Fibroblast of lung (primary cell): ENCODE measurements at places on chromosomes 13 and 19. TPM values are rescaled to one million over a fixed set of nuclear protein-coding genes. Genes with fewer than 3 reads are reported as not detected.

- no peak for DNase-seq
Observed at GRCh38 chr13:66859078-66859477, 371.1 kb downstream of the PCDH9 start.

DNA sequence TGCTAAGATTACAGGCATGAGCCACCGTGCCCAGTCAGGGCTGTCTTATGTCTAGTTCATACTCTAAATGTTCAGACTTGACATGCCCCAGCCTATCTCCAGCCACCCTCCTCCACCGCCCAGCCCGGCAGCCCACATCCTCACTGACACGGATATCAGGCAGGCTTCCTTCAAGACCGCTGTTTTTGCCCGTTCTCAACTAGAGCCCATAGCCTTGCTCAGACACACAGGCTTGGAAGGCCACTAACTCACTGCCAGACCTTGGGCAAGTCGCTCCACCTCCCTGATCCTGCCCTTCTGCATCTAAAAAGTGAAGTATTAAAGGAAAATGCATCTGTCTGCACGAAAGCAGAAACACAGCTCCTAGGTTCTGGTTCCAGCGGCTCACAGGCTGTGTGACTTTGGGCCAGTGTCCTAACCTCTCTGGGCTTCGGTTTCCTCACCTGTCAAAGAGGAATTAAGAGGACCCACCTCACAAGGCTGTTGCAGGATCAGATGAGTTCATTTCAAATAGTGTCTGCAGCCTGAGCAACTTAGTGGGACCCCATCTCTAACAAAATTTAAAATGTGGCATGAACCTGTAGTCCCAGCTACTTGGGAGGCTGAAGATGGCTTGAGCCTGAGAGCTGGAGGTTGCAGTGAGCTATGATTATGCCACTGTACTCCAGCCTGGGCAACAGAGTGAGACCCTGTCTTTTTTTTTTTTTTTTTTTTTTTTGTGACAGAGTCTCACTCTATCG is 14.5 kb upstream of the CERS4 start:
- no peak for DNase-seq

DNA sequence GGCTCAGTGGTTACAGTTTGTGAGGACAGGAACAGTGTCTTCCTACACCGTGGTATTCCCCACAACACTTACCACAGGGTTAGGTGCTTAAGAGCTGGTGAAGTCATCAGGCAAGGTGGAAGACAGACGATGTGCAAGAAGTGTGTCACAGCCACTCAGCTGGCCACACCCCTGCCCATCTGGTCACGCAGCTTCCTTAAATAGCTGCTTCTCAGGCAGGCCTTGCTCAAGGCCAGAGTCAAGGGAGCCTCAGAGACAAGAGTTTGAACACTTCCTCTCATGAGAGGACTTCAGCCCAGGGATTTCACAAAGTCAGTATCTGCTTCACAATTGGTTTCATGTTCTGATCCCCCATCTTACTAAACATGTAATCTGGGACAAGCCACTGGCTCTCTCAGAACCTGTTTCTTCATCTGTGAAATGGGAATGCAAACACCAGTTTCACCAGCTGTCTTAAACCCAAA is 80.3 kb upstream of the FRY start:
- peak; percentile 34 for DNase-seq

DNA sequence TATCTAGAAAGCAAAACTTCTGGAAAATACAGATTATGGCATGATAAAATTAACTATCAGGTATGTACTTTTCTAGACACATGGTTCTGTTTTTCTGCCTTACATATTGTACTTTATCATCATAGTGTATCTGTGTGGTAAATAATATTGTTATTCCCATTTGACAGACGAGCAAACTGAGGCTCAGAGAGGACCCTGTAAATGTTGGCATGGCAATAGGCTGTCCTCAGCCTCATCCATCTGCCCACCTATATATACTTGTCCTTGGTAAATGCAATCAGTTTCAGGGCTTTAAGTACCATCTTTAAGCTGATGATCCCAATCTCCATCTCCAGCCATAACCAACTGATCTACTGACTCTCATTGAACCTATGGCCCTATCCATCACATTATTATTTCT is 178.0 kb downstream of the DCT start:
- DNase-seq, result no peak

DNA sequence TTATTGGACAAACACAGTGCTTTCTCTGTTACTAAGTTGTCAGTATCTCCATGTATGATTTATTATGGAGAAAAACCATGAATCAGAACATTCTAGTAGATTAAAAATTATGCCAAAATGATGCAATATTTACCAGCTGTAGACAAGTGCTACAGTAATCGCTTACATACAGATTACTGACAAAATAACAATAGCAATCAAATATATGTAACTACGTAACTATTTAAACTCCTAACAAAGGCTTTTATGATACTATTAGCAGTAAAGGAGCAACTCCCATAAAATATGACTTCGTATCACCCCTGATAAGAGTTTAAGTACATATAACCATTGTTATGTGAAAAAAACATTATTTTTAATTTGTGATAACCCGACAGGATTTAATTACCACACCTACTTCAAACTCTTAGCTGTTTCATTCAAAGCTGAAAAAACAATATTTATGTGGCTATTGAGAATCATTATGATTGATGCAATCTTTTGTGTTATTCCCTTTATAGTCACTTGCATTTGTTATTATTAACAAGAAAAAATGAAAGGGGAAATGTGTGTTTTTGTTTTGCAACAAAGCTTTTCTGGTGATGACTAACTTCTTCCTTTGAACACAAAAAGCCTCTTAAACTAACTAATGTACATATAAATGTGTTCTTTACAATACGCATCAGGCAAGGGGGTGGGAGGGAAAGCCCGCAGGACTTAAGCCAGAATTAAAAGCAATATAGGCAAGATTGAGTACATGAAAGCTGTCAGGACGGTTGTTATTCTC is 147.4 kb downstream of the ABCC4 start:
- DNase-seq, result peak; percentile 41

- DNase-seq, result peak; percentile 11
Observed at GRCh38 chr19:19276386-19276785, 3.3 kb upstream of the TM6SF2 start.

- DNase-seq, result peak; percentile 36
Observed at GRCh38 chr13:45615501-45616101, at the start of gene ERICH6B. Gene ERICH6B (minus strand): TSS chr13:45615739. CDS start chr13:45597005, 18,734 bp downstream.

GRCh38 chr13:51065372-51066090 is 45.5 kb downstream of the C13orf42 start:
- DNase-seq, result no peak

DNA sequence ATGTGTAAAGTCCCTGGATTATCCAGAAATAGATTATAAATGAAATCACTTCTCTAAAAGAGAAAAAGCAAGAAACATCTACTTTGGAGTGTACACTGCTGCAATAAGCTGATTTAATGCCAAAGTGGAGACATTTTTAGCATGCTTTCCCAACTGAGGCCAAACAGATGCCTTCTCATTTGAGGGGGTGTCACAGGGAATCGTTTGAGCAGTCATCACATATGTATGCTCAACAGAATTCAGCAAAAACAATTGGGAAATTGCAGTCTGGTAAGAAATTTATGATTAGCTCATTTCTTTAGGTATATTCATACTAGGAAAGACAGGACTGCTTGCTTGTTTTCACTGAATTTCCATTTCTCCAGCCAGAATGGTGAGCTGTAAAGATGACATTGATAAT is 27.3 kb upstream of the TPP2 start:
- DNase-seq, result peak; percentile 65

GRCh38 chr13:100547791-100548201 is 40.8 kb downstream of the GGACT start:
- DNase-seq, result peak; percentile 20

GRCh38 chr19:41324921-41325639 is 15.1 kb downstream of the CCDC97 start:
- peak; percentile 78 for DNase-seq

GRCh38 chr19:40889366-40889765 is 7.3 kb upstream of the CYP2A7 start:
- no peak for DNase-seq

GRCh38 chr13:77853703-77854102 is 64.9 kb downstream of the EDNRB start:
- DNase-seq, result no peak

GRCh38 chr13:40342901-40343300 is 323.5 kb downstream of the FOXO1 start:
- DNase-seq, result no peak

- no peak for DNase-seq
Observed at GRCh38 chr19:49799798-49800376, 13.2 kb downstream of the FUZ start.

- no peak for DNase-seq
Observed at GRCh38 chr13:59931621-59932020, 232.1 kb downstream of the DIAPH3 start.

- DNase-seq, result no peak
Observed at GRCh38 chr13:66723576-66723975, 506.6 kb downstream of the PCDH9 start.

DNA sequence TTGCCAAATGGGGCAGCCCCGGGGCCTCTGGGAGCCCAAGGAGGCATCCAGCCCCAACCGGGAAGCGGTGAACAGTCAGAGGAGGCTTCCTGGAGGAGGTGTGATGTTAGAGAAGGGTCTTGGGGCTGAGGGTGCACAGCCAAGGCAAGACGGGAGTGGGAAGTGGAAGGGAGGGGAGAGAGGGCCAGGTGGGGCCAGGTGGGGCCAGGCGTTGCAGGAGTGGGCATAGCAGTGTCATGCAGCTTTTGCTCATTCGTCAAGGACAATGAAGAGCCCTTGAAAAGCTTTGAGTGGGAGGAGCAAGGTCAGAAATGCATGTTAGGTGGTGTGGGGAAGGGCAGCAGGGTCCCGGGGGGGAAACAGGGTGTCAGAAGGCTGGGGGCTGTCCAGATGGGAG is 1.8 kb downstream of the FBN3 start:
- DNase-seq, result no peak

DNA sequence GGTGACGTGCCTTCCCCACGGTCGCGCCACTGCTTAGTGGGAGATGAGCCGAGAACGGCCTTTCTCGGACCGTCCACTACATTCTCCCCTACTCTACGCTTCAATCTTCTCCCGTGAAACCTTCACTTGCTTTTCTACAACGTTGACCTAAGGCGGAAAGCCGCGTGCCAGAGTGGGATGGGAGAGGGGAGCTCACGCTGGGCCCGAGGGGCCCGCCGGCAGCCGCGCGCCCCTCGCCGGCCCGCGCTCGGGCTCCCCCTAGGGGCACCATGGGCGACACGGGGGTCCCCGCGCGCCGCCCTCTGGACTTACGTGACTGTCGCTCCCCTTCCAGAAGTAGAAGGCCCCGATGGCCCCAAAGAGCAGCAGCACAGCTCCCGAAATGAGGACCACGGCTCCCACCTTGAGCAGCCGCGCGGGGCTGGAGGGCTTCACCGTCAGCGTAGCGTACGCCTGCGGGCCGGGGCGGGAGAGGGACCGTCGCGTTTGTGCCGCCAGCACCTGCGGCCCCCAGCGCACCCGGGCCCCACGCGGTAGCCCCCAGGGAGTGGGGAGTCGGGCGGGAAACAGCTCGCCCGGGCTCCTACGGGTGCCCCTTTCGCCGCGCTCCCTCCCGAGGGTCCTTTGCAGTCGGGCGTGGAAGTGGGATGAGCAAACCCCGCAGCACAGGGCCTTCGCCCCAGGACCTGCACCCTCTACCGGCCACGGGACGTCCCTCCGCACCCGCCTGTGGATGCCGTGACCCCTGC is 727 bp downstream of the CNMD start:
- DNase-seq, result no peak

DNA sequence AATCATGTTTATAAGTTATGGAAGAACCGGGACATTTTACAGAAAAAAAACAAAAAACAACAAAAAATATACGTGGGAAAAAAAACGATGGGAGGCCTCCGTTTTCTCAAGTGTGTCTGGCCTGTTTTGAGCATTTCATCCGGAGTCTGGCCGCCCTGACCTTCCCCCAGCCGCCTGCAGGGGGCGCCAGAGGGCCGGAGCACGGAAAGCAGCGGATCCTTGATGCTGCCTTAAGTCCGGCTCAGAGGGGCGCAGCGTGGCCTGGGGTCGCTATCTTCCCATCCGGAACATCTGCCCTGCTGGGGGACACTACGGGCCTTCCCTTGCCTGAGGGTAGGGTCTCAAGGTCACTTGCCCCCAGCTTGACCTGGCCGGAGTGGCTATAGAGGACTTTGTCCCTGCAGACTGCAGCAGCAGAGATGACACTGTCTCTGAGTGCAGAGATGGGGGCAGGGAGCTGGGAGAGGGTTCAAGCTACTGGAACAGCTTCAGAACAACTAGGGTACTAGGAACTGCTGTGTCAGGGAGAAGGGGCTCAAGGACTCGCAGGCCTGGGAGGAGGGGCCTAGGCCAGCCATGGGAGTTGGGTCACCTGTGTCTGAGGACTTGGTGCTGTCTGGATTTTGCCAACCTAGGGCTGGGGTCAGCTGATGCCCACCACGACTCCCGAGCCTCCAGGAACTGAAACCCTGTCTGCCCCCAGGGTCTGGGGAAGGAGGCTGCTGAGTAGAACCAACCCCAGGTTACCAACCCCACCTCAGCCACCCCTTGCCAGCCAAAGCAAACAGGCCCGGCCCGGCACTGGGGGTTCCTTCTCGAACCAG is 1.8 kb upstream of the APOE start:
- DNase-seq, result peak; percentile 36

- DNase-seq, result no peak
Observed at GRCh38 chr19:6568816-6569215, 22.1 kb downstream of the CD70 start.

DNA sequence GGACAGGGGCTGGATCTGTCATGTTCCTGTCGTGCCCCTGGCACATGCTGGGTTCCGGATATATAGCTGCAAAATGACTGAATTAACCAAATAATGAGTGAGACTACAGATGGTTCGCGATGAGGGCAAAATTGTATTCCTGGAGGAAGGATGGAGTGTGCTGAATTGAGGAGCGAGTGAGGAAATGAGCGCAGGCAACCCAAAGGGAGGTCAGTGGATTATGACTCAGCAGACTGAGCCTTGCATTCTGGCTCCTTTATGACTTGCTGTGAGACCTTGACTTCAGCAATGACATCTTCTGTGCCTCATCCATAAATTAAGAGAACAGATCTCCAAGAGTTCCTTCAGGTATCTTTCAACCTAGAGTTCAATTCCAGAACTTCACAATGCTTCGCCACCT is 115.0 kb upstream of the CLDN10 start:
- no peak for DNase-seq

DNA sequence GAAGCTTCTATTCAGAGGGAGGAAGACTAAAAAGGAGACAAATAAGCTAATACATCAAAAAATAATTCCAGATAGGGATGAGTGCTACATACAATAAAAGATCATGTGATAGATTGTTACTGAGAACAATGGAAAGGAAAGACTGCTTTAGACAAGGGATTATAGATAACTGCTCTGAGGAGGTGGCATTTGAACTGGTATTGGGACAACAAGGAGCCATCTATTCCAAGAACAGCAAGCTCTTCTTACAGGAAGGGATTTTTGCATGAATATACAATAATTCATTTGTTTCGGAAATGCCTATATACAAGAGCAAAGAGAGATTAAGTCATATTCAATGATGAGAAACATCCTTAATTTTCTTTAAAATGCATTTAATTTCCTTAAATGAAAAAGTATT is 540.5 kb upstream of the KLF12 start:
- no peak for DNase-seq

PCDH17 gene
- under 0.01 and 0.17 TPM in 2 replicates for total RNA-seq

IL4I1 gene
- 1.2 and 1.5 TPM in 2 replicates for total RNA-seq

OR10H1 gene
- not detected in 2 replicates for total RNA-seq

PSG1 gene
- total RNA-seq, result 0.51 and 1.3 TPM in 2 replicates

GRIN2D gene
- total RNA-seq, result under 0.01 TPM in 2 replicates

IGFL2 gene
- total RNA-seq, result not detected in 2 replicates

ZNF563 gene
- total RNA-seq, result 3.1 and 5.3 TPM in 2 replicates

LSM14A gene
- total RNA-seq, result 73.4 and 97.8 TPM in 2 replicates

TEX26 gene
- 0.26 and 0.66 TPM in 2 replicates for total RNA-seq

CGB8 gene
- total RNA-seq, result not detected in 2 replicates

ZNF99 gene
- total RNA-seq, result under 0.01 TPM in 1 of 2 replicates, not detected in the other

NLRP5 gene
- not detected in 2 replicates for total RNA-seq
